ENCODE measurements at places on chromosomes 7 and 10.

DNA sequence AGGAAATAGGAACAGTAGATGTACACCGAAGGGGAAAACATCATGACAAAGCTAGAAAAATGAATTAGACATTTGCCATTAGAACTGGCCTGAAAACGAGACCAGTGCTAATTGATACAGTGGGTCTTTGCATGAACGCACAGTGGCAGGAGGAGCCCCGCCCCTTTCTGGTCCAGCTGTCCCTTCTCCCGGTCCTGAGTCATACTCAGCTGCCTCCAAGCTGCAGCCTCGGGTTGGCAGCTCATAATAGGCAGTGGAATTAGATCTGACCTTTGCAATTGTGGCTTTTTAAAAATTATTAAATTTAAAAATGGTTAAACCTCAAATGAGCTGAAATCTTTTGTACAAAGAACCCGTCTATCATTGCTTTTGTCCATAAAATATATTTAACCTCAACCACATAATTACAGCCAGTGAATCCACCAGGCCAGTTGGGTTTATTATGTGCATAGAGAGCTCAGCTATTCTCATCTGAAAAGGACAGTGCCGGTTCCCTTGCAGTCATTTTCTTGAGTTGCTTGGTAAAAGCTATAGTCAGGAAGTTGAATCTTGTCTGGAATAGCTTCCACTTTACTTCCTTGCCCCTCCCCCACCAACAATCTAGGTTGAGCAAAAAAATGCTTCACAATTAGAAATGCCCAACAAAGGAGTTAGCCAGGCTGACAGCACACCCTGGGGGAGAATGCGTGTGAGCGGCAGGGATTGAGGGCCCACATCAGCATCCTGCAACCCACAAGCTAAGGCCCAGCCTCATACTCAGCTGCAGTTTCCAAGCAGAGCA is 147.1 kb downstream of the BUB3 start:
- DNase-seq = no peak

- DNase-seq = no peak
Measured at GRCh38 chr10:61850376-61850775, 51.1 kb upstream of the ARID5B start.

GRCh38 chr7:132270517-132270916 is 305.8 kb downstream of the PLXNA4 start:
- no peak for DNase-seq

- DNase-seq = no peak
Measured at GRCh38 chr7:33837356-33837851, 67.9 kb upstream of the BMPER start.

GRCh38 chr7:133036289-133036688 is 45.6 kb downstream of the CHCHD3 start:
- no peak for DNase-seq

DNA sequence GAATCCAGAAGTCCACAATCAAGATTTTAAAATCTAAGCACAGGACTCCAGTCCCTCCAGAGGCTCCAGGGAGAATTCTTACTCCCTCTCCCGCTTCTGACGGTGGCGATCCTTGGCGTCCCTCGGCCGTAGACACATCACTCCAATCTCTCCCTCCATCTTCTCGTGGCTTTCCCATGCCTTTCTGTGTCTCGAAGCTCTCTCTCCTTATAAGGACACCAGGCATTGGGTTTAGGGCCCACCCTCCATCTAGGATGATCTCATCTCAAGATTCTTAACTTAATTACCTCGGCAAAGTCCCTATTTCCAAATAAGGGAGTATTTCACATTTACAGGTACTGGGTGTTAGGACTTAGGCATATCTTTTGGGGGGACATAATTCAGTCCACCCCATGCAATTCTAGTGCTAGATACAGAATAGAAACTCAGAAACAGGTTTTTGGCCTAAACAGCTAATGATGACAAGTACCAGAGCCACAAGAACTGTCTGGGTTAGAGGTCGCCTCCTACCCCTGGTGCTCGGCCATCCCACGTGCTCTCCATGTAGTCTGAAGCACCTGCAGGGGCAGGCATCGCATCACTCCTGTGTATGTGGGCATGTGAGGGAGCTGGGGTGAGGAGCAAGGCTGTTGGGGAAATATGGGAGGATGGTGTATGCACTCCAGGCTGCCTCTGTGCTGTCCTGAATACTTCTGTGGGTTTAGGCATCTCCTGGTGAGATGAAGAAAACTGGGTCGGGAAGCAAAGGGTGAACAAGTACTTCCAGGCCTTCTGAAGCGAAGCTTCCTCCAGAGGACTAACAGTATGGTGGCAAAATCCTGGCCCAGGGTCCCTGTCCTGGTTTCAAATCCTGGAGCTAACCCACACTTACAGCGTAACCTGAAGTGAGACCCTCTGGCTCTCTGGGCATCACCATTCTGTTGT is 298.3 kb upstream of the ZMIZ1 start:
- no peak for DNase-seq

GRCh38 chr7:151426441-151426903 is 13.5 kb downstream of the CRYGN start:
- no peak for DNase-seq

DNA sequence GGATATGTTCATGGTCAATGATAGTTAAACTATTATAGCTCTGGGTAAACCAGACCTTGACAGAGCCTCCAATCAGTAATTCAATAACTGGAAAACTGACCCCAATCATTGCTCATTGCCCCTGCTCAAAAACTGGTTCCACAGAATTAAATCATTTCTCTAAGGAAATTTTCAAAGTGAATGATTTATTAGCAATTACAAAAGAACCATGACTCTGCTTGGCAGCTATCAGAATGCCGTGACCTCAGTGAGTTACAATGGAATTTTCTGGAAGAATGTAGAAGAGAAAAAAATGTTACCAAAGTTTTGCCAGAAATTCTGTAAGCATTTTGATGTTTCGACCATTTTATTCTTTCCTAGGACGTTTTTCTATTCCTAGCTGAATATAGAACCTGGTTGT is 106.8 kb upstream of the APBB1IP start:
- DNase-seq = no peak

DNA sequence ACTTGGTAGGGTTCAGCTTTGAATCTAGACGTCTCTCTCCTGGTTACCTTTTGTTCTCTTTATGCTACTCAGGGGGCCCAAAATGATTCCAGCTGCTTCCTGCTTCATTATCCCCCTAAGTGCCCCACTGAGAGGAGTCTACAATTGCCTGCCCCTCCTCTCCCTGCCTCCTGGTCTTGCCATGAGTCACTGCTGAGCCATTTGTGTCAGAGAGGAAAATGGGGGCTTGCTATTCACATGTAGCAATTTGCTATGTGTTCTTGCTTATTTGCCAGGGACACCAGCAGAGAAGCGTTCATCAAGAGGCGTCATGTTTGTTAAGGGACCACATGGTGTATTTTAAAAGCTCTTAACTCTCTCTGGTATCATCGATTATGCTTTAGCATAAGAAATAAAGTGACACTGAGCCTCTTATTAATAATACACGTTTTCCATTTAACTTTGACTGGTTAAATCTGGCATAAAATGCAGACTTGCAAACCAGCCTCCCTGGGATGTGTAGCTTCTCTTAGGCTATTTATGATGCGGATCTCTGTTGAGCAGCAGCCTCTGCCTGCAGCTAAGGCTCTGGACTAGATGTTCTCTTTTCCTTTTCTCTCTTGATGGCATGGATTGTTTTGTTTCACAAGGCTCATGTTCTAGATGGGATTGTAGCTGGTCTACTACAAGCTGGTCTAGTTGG is 239.3 kb downstream of the AUTS2 start:
- no peak for DNase-seq

- no peak for DNase-seq
Measured at GRCh38 chr7:94510582-94511496, 1.2 kb downstream of the CASD1 start.

DNA sequence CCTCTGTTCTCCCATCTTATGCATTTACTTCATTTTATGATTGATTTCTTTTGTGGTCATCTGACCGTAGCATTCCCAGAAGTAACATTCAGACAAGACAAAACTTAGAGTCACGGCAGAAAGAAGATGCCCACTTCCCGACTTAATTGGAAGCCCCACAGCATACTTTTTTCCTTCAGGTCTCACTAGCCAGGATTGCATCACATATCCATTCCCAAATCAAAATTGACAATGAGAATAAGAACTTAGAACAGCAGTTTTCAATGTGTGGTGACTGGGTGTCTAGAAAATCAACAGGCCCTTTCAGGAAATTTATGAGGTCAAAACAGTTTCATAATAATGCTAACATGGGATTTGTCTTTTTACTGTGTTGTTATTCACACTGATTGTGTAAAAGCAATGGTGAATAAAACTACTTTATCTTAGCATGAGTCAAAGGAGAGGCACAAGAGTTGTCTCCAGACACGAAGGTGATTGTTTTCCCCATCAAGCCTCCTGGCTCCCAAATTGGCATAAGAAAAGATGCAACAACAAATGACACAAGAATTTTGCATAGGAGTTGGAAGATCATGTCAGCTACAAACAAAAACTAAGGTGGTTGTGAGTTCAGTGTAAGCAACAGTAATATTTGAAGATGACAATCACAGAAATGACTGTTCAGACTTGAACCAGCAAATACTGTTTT is 493.9 kb downstream of the HTR7 start:
- no peak for DNase-seq

GRCh38 chr7:158530800-158531609 is 56.6 kb downstream of the PTPRN2 start:
- no peak for DNase-seq

- no peak for DNase-seq
Measured at GRCh38 chr7:97003262-97004246, 1.8 kb upstream of the DLX6 start.

- no peak for DNase-seq
Measured at GRCh38 chr7:132028144-132028920, 471.9 kb upstream of the PODXL start.

DNA sequence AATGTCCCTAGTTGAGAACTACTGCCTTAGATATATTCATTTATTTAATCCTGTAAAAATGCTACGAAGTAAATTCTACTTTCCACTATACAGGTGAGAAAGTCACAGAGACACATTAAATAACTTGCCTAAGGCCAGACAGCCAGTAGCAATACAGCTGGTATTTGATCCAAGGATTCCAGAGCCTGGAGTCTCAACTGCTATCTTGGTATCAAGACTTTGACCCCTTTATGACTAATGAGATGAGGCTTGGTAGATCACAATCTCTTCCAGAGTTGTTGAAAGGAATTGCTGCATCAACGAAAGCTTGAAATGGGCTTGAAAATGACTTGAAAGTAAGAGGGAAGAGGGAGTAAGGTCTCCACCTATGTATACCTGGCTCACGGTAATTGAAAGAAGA is 83.3 kb downstream of the ORC5 start:
- DNase-seq = no peak

DNA sequence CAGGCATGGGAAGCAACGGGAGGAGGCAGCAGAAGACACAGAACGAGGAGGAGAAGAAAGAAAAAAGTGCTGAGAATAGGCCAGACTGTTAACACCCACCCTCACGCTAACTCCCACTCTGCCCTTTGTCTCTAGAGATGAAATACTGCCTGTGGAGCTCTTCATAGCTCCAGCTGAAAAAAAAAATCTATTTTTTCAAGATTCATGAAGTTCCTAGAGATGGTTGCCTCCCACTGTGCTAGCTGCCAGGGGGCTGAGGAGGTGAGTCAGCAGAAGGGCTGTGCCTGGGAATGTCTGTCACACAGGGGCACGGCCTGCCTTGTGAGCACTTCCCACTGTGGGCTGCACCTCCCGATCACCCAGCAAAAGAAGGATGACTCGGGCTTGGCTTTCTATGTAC is 144.5 kb downstream of the RNF216 start:
- DNase-seq = no peak

DNA sequence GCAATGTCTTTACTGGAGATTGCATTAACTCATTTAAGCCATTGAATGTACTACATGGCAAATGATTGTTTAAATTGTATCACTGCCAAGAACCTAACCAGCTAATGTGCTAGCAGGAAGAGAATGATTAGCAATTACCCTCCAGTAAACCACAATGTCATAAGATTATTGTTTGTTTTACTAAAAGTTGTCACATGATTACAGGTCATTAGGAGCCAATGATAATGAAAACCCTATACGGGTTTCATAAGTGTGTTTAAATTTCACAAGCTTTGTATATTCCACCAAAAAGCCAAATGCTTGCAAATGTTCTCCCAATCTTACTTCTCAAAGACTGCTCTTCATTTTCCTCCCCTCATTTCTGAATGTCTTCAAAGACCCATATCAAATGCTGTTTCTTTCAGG is 76.5 kb upstream of the PPP1R3C start:
- no peak for DNase-seq

DNA sequence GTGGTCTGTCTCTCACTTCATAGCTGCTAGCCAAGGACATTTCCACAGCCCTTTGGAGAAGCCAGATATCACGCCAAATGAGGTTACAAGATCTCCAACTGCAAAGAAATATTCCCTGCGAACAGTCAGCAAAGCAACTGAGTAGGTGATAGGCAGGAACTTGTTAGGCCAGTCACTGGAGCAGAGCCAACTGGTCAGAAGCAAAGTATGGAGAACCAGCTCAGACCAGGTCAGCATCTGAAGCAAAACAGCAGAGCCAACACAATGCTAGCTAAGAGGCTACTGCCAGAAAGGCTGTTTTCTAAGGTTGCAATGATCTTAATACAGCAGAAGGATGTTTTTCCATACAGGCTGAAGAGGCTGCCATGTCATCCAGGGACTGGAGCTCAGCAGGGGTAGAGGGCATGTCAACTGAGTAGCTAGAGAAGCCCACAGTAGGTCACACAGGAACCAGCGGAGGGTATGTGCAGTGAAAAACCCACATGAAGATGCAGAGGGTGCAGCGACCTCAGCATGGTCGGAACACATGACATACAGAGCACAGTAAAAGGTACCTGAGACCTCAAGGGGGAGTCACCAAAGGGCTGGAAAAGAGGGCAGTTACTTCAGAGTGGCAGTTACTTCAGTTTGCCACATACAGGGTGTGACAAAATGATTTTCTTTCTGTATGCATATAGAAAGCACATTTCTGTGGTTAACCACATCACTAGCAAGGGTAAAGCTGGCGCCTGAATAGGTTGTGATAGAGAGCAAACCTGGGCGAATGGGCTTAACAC is 8.9 kb downstream of the SEC31B start:
- DNase-seq = no peak

DNA sequence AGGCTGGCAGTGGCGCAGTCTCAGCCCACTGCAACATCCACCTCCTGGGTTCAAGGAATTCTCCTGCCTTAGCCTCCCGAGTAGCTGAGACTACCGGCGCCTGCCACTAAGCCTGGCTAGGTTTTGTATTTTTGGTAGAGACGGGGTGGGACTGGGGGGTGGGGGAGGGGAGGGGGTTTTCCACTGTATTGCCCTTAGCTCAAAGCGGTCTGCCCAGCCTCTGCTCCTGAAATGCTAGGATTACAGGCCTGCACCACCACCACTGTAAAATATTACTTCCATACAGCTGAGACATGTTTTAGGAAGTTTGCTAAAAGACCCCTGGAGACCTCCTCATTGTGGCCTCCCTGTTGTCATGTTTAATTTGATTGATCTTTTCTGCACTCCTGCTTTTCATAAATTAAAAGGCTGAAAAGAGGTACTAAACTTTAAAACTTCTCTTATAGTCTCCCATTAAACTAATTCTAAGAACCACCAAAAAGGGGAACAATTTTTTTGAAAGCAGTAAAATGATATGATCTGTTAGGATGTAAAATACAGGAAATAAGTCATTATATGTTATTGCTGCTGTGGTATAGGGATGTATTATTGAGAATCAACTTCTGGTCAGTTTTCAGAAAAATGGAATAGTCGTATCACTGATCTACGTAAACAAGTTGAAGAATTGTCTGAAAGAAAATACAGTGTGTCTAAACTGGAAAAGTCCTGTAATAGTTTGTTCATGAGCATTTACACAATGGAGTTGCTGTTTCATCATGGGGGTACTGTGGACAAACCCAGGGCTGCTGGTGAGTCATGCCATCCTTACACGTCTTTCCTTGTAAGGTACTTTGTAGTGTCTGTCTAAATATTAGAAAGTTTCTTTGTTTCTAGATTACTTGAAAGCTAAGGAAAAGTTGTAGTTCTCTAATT is 72.9 kb upstream of the TMEM248 start:
- DNase-seq = no peak
